ENCODE measurements at places on chromosomes 7 and 10.

DNA sequence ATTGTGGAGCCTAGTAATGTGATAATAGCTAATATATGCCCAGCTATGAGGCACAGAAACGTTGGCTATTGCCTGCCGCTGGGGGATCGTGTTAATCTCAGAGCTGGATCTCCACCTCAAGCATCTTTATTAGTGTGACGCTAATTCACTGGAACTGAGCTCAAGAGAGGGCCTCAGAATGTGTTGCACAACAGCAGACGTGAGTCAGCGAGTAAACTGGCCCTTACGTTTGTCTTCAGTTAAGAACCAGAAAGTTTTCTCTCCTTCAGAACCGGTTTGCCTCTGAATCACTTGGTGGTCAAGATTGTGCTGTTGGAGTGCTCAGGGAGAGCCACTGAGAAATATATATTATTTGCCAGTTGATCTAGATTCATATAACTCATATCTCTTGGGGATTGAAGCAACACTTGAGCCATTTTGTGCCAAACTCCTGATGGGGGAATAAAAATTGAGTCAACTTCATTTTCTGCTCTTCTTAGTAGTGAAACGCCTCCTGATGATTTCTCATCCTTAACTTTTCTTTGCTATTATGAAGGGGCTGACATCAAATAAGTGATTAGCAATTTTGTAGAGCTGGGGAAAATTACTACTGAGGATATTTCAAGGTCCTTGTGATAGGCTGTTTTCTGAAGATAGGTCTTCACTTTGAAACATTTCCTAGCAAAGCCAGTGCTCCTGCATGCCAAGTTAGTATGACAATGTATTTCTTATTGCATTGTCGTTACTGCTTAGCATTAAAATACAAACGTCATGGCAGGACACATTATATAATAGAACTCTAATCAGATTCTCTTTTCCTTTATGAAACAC, 22.3 kb downstream of the BZW2 start:
- peak; percentile 97 for DNase-seq

DNA sequence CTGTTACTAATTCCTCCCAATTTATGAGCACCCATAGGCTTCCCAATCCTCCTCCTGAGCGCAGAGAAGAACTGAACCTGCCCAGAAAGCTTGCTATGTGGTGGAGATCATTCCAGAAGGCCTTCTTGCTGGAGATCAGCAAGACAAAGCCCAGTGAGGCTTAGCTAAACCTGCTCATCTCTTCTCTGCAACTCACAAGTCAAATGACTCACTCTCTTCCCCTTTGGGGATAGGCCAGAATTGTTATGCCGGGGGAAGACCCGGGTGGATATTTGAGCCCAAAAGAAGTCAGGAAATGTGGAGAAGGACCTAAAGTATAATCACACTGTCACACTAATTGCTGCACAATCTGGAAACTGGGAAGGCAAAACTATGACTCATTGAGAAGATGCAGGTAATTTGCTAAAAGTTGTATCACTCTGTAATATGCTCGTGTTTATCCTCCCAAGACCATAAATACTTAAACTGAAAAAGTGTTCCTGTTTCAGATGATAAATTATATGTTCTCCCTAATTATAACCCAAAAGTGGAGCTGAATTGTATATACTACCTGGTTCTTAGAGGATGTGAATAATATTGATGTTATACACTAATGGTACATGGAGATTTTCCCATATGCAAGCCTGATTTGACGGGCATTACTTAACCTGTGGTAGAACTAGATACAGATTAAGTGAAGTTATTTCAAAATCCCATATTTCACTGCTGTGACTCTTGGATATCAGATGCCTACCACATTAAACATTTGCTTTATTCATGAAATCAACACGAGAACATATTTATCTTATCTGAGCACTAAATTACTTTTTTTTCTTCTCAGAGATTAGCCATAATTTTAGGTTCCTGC, 6.4 kb downstream of the NEBL start:
- no peak for DNase-seq

- no peak for DNase-seq
Measured at GRCh38 chr10:130254662-130255061, 118.5 kb downstream of the GLRX3 start.

DNA sequence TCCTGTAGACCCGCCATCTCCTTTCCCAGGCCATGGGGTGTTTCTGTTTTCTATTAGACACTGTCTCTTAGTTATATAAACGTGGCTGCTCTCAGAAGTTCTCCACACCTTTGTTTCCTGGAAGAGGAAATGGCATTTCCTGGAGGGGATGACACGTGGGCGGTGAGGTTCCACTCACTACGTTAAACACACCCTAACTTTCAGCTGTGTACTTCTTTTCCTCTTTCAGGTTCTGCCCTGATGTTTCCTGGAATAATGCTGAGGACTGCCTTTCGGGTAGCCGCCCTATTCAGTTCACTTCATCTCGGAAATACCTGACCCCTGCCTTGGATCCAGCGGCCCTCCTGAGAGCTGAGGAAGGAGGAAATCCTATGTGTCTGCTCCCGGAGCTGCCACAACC, 3.4 kb upstream of the PRKCQ start:
- no peak for DNase-seq

- no peak for DNase-seq
Measured at GRCh38 chr7:124761164-124761715, 4.4 kb downstream of the GPR37 start.

- no peak for DNase-seq
Measured at GRCh38 chr10:74418285-74418872, 267.4 kb downstream of the ADK start.

GRCh38 chr10:119061352-119061751, 19.3 kb downstream of the EIF3A start:
- DNase-seq = no peak

DNA sequence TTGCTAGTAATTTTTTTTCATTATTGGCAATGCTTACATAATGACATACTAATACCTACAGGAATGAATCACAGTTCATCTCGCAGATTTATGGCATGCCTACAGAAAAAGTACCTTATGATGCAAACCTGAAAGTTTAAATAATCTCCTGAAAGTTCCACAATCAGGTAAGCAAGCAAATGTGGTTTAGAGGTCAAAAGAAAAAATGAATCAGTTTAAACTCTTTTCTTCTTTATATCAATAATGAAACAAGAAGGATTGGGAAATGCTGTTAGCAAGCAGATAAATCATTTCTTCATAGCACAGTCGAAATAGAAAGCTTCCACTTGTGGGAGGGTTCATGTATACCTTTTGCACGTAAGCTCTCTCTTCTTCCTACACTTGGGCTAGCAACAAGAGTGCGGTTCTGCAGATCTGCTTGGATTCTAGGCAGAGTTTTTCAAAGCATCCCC, 53.7 kb upstream of the MTPN start:
- no peak for DNase-seq

DNA sequence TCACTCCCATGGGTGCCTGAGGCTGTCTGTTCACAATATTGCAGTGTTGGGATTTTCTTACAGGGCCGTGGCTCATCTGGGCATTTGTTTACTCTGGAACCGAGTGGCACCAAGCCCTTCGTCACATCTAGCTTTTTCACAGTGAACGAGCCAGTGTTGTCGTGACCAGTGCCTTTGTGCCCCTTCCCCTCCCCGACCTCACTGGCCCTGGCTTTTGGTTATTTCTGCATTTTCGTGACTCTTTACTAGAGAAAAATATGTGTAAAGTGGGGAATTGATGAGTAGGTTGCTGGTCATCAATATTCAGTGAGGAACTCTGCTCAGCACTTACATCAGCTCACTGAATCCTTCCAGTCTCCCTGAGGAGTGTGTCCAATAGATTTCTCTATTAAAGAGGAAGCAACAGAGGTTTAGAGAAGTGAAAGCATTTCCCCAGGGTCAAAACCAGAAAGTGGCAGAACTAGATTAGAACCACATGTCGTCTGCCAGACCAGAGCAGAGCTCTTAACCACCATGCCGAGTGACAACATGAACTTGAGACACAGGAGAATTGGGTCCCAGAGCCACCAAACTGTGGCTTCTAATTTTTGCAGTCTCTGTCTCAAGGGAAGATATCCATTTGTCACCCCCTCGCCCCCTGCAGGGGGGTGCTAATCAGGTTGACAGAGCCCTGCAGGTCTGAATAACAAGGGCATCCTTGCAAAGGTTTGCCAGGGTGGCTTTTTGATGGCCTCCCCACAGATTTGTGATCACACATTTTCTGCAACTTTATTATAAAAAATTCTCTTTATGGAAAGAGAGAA, 125.3 kb downstream of the CHN2 start:
- DNase-seq = no peak

DNA sequence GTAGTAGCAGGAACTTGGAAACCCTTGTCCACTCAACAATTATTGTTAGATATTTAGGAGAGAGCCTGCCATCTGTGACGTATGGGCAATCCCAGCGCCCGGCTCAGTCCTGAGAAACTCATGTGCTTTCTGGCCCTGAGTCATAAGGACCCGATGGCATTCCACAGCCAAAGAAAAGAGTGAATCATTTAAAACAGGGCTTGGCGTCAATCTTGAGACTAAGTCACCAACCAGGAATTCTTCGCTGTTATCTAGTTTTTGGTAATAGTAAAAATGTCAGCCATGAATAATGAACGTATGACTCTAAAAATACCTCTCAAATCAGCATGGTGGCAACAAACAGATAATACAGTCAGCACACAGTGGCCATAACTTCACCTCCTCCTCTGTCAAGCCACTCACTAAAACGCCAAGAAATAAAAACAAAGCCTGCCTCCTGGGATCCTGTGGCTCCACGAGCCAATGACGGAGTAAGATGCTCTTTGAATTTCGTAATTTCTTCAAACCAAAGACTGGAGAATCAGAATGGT, 140.8 kb downstream of the ADAM12 start:
- DNase-seq = peak; percentile 99

- no peak for DNase-seq
Measured at GRCh38 chr10:74249865-74250264, 98.8 kb downstream of the ADK start.

GRCh38 chr10:96614515-96614914, 27.7 kb upstream of the TM9SF3 start:
- peak; percentile 90 for DNase-seq

DNA sequence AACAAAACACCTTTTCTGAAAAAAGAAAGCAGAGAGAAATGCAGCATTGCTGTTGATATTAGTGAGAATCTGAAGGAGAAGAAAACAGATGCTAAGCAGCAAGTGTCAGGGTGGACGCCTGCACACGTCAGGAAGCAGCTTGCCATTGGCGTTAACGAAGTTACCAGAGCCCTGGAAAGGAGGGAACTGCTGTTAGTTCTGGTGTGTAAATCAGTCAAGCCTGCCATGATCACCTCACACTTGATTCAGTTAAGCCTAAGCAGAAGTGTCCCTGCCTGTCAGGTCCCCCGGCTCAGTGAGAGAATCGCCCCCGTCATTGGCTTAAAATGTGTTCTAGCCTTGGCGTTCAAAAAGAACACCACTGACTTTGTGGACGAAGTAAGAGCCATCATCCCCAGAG, 6.4 kb downstream of the RPP38 start:
- DNase-seq = no peak

GRCh38 chr7:28630350-28630749, 218.0 kb downstream of the CREB5 start:
- peak; percentile 78 for DNase-seq

All from fibroblast of skin of left quadriceps (primary cell).